ENCODE measurements at places on chromosomes 4 and X.

DNA sequence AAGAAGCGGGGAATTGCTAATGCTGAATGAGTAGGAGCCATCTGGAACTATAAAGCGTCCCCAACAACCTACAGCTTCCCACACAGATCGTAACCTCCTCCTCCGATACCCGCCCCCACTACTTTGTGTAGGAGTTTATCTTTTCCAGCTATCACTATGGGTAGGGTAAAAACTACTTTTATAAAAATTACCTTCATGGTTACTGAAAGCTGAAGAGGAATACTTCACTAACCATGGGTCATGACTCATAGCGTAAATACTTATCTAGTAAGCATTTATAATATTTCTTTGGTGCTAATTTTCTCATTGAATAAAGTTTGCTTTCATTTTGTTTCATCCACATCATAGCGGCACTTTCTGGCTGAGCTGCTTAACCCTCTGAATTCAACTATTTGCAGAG lies 79.4 kb upstream of the TNIP3 start:
- no peak for DNase-seq

DNA sequence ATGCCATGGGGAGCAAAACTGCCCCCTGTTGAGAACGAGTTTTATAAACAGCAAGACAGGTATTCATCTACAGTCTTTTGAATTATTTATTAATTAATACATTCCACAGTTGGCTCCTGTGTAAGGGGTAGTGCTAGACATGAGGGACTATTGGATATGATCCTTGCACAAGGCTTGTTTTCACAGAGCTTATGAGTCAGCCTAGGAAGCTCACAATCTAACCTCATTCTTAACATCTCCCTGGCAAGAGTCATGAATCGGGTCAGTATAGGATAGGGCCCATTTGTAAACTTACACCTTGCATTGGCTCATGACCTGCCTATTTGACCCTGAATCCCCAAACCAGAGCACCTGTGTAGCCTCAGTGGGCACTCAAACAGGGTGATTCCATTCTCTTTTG lies 209.1 kb upstream of the HCCS start:
- no peak for DNase-seq

GRCh38 chrX:125883169-125883568 lies 282.9 kb downstream of the DCAF12L2 start:
- DNase-seq = no peak

- DNase-seq = no peak
These were observed 104.1 kb downstream of the C4orf51 start for GRCh38 chr4:145784036-145784435.

- DNase-seq = peak; percentile 68
These were observed 54.1 kb downstream of the APBB2 start for GRCh38 chr4:41160012-41160789.

- DNase-seq = no peak
These were observed 69.0 kb downstream of the SLC16A2 start for GRCh38 chrX:74490247-74490646.

DNA sequence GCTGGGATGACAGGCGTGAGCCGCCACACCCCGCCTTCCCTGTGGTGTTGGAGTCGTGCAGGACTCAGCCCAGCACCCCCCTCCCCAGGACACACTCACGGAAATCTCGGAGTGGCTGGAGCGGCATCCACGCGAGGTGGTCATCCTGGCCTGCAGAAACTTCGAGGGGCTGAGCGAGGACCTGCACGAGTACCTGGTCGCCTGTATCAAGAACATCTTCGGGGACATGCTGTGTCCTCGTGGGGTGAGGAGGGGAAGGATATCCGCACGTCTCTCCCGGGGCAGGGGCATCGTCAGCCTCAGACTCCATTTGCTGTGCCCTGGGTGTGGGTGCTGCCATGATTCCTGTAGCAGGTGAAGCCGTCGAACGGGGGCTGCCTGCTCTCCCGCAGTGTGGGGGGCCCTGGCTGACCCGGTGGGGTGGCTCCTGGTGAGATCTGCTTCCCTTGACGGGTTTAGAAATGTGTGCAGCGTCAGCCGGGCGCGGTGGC lies 10.3 kb downstream of the PLCXD1 start:
- DNase-seq = no peak

Data from astrocyte of the cerebellum (primary cell).